ENCODE measurements at places on chromosomes 4 and X.

GRCh38 chr4:88880501-88881226 is 176.3 kb downstream of the FAM13A start:
- no peak for DNase-seq

- no peak for DNase-seq
Observed at GRCh38 chr4:156036496-156036895, 82.8 kb upstream of the CTSO start.

DNA sequence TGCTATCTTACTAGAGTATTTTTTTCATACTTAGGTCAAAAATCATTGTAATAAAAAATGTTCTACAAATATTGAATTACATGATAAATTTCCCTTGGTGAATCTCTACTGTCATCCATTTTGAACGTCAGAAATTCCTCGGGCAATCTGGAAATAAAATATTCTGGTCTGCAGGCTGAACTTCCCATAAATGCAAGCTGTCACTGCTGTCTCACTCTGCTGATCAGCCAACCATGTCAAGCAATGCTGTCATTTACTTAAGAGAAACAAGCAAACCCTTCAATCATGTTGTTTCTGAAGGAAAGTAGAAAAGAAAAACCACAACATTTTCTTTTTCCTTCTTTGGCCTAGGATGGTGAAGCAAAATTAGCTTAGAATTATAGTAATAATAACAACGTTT is 514.2 kb upstream of the GALNT7 start:
- DNase-seq: no peak

DNA sequence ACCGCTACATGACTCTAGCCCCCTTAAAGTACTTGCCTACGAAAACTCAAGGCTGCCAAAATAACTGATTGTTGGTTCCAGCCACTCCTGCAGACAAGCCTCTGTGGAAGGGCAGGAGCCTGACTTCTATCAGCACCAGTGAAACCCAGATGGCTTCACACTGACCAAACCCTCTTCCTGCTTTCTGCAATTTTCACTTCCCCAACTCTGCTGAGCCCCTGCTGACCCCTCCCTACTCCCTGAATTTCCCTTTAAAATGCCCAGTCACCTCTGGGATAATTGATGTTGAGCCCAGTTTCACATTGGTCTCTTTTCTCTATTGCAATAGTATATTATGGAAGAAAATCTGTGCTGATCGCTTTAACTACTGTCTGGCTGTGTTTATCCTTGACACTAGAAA is 61.6 kb upstream of the STS start:
- no peak for DNase-seq

GRCh38 chr4:114606245-114606644 is 7.6 kb downstream of the UGT8 start:
- no peak for DNase-seq

- DNase-seq: no peak
Observed at GRCh38 chr4:42152507-42153504, at the start of gene BEND4. Gene BEND4, minus strand, starts transcription at chr4:42152655. Its CDS starts 512 bp downstream, at chr4:42152143.

DNA sequence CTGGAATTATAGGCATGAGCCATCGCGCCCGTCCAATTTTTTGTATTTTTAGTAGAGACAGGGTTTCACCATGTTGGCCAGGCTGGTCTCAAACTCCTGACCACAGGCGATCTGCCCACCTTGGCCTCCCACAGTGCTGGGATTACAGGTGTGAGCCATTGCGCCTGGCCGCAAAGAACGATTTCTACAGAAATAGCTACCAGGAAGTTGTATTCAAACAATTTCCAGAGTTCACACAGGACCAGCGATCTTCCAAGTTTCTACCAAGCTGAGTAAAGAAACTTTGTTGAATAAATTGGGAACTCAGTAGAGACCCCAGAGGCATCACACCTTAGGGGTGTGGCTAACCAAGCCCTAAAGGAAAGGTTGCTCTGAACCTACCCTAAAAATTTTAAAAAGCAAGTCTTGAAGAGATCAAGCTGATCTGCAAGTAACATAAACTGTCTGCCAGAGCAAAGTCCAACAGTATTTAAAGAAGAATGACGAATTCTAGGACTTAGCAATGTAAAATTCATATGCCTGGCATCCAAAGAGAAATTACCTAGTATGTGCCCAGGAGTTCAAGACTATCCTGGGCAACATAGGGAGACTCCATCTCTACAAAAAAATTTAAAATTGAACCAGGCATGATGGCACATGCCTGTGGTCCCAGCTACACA is 48.4 kb upstream of the USP9X start:
- no peak for DNase-seq

GRCh38 chrX:31323658-31324057 is 251.8 kb upstream of the FTHL17 start:
- DNase-seq: no peak

GRCh38 chrX:12582649-12583048 is 208.6 kb upstream of the PRPS2 start:
- DNase-seq: no peak

GRCh38 chr4:119647558-119647957 is 19.0 kb upstream of the PDE5A start:
- peak; percentile 30 for DNase-seq

DNA sequence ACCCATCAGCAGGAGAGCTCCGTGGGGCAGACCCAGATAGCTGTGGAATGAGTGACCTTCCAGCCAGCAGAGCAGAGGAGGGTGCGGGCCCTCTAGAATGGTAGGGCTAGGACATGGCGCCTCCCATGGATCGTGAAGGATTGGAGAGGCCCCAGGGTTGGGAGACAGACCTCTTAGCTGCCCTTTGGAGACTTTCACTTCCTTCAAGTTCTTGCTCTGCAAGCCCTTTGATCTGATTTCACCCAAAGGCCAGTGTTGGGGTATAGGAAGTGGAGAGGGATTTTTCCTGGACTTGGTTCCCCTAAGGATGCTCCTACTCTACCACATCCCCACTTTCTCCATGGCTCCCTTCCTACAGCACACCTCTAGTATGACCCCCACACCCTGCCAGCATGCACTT is 3.0 kb downstream of the SASH3 start:
- no peak for DNase-seq

DNA sequence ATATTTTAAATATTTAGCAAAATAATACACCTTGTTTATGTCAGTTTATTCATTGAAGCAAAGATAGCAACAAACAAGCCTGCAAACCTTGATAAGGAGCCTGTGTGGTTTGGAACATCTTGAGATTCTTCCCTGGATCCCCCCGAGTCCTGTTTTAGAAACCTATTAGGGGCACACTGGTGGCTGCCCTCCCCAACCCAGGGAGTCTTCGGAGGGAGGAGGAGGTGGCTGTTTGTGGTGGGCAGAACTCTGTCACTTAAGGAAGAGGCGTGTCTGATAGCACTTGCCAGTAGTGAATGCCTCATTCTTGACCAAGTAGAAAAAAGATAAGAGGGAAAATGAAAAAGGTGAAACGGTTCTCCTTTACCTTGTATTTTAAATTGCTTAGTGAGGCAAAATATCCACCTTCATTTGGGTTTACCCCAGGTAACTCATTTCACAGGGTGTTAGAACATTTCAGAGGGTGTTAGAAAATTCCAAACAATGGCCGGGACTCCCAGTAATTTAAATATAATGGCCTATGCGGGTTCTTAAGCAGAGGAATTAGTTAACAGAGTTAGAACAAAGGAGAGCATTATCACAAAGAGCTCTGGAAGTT is 10.4 kb downstream of the KIT start:
- no peak for DNase-seq

- no peak for DNase-seq
Observed at GRCh38 chr4:153326513-153326912, 18.0 kb upstream of the MND1 start.

- no peak for DNase-seq
Observed at GRCh38 chrX:23610495-23610894, 56.8 kb upstream of the PRDX4 start.

GRCh38 chr4:83625821-83626220 is 89.9 kb downstream of the GPAT3 start:
- no peak for DNase-seq

DNA sequence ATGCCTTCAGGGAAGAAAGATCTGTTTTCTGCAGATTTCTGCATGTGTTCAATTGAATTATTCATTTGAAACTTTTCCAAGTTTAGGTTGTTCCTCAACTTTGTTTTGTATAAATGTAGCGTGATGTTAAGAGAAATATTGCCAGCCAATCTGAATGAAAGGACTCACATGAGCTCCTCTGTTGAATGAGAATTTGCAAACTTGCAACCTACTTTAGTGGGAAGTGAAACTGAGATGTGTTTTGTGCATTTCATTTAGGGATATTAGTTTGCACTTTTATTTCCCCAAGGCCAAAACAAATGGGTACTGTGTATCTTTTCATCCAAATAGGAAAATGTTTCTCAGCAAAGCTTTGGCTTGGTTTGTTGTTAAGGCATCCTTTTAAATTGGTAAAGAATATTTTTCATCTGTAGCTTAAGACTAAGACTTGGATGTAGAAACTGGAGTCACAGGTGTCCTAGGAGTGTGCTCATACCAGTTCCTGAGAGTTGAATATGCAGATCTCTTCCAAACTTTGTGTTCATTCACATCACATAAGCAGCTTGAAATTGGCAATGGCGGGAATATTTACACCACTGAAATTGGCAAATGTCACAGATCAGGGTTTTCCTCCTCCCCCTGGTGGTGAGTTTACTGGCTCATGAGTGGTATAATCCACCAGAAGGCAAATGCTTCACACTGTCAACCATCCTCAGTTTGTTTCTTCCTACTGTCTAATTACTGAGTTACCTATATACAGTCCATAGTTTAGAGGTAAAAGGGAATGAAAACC is 193.6 kb upstream of the BANK1 start:
- DNase-seq: peak; percentile 2

GRCh38 chr4:47462799-47463234 is 685 bp downstream of the COMMD8 start:
- no peak for DNase-seq

GRCh38 chrX:119729408-119730201 is 28.8 kb upstream of the SOWAHD start:
- DNase-seq: peak; percentile 46

DNA sequence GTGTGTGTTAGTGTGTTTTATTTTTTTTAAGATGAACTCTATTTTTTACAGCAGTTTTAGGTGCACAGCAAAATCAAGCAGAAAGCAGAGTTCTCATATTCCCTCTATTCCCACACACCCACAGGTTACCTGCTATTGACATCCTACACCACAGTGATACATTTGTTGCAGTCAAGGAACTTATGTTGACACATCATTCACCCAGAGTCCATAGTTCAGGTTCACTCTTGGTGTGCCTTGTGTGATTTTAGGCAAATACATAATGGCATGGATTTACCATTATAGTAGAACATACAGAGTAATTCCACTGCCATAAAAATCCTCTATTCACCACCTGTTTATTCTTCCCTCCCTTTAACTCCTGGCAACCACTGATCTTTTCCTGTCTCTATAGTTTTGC is 28.7 kb downstream of the DIAPH2 start:
- DNase-seq: no peak

- peak; percentile 85 for DNase-seq
Observed at GRCh38 chr4:40992472-40993295, 221.7 kb downstream of the APBB2 start.

- DNase-seq: peak; percentile 41
Observed at GRCh38 chrX:123077631-123078030, 106.4 kb upstream of the GRIA3 start.

GRCh38 chr4:8848507-8849265 is 23.0 kb downstream of the HMX1 start:
- DNase-seq: no peak

- DNase-seq: peak; percentile 51
Observed at GRCh38 chr4:83644677-83645659, 109.1 kb downstream of the GPAT3 start.

DNA sequence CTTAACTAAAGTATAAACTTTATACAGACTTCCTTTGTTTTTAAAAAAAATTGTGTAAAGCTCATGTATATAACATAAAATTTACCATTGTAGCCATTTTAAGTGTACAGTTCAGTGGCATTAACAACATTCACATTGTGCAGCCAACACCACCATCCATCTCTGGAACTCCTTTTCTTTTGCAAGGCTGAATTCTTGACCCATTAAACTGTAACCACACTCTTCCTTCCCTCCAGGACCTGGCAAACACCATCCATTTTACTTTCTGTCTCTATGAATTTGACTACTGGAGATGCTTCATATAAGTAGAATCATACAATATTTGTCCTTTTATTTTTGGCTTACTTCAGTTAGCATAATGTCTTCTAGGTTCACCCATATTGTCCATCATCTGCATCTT is 104.7 kb downstream of the RASL11B start:
- no peak for DNase-seq

GRCh38 chr4:70603856-70604255 is 11.8 kb downstream of the AMBN start:
- DNase-seq: peak; percentile 35

DNA sequence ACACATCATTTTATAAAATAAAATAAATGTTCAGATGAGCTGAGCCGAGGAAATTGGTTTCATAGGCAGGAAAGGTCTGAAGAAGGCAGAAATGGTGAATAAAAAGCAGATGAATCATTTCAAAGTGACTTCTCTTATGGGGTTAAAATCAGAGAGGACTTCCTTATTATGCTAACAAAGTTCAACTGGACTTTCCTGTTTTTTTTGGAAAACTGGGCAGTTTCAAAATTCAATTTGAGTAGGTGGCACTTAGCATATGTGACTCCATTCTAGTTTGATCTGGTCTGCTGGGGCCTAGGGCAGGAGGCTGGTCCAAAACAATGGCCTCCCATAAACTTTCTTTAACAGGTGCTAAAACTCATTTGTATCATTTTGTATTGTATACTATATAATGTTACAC is 1794.9 kb upstream of the TENM3 start:
- DNase-seq: no peak

DNA sequence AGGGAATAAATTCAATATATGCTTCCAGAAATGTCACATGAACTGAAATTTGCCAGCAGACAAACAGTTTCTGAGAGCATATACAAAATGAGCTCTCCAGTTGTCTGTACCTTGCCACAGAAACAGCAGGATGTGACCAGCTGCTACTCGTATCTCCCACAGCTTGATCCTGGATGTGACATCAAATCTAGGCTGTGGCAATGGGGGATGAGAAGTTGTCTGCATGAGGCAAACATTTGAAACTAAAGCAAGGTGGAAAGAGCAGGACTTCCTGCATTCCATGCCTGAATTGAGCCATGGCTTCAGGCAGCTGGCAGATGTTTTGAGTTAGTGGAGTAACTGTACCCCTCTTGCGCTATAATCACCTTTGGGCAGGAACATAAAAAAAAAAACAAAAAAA is 1724.0 kb downstream of the RPA4 start:
- no peak for DNase-seq

GRCh38 chr4:57668621-57669020 is 558.4 kb upstream of the IGFBP7 start:
- DNase-seq: no peak

DNA sequence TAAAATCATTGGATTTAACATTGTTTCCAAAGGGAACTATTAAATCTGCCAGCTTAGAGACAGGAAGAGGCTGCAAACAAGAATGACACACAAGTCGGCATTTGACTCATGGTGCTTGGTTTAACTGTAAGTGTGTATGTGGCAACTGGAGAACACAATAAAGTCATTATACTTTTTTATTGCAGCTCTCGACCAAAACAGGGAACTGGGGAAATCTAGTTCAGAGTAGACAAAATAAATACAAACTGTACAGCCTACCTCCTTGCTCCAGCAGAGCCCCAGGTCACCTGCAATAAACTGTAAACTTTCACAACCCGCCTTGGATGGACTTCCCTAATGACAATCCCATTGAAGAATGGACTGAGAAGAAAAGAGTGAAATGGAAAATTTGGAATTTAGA is 24.0 kb downstream of the NPY5R start:
- no peak for DNase-seq

GRCh38 chr4:106355193-106355592 is 13.4 kb downstream of the GIMD1 start:
- DNase-seq: no peak
